GM23248 (cell line): ENCODE measurements at places on chromosomes 12 and 14.

GRCh38 chr14:60643463-60644314 is 5.6 kb downstream of the SIX1 start:
- peak; percentile 78 for DNase-seq

GRCh38 chr14:20278414-20278813 is 27.3 kb downstream of the TTC5 start:
- DNase-seq: no peak

- no peak for DNase-seq
Observed at GRCh38 chr14:98244162-98244948, 1027.6 kb downstream of the BCL11B start.

- DNase-seq: peak; percentile 81
Observed at GRCh38 chr12:52043386-52044212, 7.6 kb upstream of the NR4A1 start.

- DNase-seq: peak; percentile 72
Observed at GRCh38 chr14:94689218-94689984, 77.2 kb downstream of the SERPINA3 start.

DNA sequence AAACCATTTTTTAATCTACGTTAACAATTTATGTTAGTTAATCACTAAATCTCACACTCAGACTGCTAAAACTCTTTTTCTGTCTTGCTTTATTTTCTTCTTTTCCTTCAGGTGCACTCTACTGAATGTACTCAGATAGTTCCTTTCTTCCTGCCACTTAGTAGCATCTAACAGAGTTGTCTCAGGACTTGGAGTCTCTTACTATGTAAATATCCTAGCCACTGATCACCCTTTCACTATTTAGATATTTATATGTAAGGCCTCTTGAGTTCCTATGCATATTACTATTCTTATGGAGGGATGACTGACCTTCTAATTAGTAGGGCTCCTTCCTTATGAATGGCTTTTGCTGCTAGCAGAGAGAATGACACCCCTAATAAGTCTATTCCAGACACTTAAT is 586.3 kb downstream of the RERGL start:
- no peak for DNase-seq

GRCh38 chr14:70882776-70883492 is 24.3 kb upstream of the PCNX1 start:
- DNase-seq: peak; percentile 81

- DNase-seq: no peak
Observed at GRCh38 chr14:101473045-101473729, 88.1 kb upstream of the DIO3 start.

- peak; percentile 67 for DNase-seq
Observed at GRCh38 chr12:105334001-105334400, 3.5 kb downstream of the C12orf75 start.

DNA sequence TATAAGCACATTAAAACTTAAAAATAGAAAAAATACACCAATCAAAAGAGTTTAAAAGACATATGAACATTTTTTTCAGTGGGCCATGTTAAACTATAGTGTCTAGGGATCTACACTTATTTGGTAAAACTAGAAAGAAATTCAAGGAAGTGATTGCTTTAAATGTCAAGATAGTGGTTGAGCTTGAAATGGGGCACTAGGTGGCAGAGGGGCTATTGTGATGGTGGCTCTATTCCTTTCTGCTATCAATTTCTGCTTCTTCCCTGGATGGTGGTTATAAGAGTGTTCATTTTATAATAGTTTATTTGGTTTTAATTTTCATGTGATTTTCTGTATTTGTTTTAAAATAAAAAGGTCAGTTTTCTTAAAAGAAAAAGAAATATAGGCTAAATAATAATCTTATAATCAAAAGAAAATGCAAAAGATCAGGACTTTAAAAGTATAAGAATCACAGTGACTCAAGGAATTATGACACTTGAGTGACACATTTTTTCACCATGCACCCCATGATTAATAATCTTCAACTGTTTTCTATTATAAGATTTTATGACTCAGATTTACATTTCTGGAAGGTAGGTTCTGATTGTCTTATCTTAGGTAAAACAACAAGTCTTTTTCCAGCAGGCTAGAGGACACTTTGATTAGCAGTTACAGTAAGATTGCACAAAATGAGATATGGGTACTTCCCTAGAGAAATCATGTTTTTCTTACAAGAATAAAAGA is 137.5 kb downstream of the FSCB start:
- no peak for DNase-seq

DNA sequence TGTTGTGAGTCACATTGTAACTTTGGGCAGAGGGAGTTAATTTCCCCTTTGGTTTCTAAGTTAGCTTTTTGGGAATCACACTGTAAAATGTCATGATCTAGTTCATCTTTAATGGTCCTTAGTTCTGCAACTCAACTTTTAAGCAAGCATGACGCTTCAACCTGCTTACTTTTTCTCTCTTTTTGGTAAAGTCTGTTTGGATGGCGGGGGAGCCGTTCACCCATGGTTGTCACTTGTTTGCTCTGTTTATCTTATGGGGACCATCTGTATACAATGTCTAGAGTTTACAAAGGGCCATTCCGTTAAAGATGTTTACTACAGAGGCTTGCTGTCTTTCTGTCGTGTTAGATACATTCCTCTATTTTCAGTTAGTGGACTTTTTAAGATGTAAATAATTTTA is 172.0 kb downstream of the SRGAP1 start:
- DNase-seq: no peak

GRCh38 chr12:49972129-49972528 is 618 bp upstream of the AQP6 start:
- no peak for DNase-seq

DNA sequence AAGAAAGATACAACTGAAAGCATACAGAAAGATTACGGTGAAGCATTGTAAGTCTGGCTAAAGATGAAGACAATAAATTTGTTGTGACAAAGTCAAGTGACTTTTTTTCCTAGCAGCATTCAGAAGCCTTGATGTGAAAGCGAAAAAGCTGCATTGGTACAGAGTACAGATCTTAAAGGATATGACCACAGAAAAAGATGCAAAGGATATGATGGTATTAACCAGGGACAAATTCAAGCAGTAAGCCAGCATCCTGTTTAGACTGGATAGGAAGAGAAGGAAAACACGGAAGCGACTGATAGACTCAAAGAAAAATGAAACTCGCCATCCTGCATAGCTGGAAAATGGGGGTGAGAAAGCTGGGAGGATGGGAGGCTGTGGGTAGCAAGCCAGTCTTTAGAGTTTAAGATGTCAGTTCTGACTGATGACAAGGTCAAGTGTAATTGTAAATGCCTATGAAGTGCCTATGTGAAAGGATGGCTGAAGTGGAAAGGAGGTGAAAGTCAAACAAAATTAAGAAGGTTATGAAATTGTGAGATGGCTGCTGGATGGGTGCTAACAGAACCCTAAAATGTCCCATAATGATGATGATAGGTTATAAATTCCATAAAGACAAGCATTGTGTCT is 92.4 kb downstream of the PHLDA1 start:
- no peak for DNase-seq

DNA sequence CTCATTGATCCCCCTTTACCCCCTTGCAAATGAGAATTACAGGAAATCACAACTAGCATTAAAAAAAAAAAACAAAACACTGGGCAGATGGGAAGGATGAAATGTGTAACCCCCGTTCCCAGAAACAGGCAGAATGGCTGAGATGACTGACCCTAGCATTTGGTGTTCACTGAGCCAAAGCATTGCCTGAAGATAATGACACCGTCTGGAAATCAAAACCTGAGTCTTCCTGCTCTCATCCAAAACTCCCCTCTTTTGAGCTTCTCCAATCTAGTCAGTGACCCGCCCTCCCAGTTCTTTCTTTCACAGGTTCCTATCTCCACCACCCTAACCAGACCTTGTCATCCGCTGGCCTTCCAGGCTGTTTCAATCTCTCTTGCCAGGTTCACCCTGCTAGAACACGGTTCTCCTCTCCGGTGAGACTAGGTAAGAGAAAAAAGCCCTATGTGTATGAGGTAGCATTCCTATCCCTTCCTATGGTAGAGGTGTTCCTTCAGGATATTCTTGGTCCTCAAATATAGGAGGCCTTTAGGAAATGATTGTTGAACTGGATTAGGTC is 21.3 kb downstream of the SUSD6 start:
- no peak for DNase-seq

- no peak for DNase-seq
Observed at GRCh38 chr12:54356951-54357356, 7.3 kb downstream of the GPR84 start.

- no peak for DNase-seq
Observed at GRCh38 chr12:772056-772697, 19.8 kb downstream of the WNK1 start.

- DNase-seq: no peak
Observed at GRCh38 chr12:120175062-120175461, 19.5 kb downstream of the GCN1 start.

DNA sequence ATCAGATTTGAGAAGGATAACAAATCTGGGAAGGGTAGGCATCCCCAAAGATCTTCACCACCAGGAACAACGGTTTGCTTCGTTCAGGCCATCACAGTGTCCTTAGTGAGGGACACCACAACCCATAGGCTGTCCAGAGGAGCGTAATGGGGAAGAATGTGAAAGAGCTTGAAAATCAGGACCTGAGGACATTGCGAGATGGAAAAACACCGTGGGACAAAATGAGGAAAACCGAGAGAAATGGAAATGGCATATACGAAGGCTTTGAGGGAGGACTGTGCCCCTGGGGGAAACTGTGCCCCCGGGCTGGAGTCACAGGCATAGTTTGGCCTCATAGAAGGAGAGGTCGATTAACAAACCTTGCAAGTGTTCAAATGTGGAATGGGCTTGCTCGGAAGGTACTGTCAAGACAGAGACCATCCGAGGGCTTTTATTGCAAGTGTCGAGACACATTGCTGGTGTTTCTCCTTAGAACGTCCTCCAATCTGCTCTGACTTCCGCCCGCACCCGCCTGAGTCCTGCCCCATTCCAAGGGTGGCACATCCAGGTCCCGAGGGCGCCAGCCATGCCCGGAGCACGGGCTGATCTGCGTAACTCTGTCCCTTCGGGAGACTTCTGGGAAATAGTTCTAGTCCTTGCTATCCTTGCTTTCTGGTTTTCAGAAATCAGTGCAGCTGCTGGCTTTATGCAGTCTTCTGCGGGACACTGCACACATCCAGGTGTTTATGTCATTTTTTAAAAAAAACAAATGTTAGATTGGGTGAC is 885 bp upstream of the PALS1 start:
- DNase-seq: peak; percentile 72
